ENCODE measurements at places on chromosomes 12 and 14. TPM values are rescaled to one million over a fixed set of nuclear protein-coding genes. Genes with fewer than 3 reads are reported as not detected.

DNA sequence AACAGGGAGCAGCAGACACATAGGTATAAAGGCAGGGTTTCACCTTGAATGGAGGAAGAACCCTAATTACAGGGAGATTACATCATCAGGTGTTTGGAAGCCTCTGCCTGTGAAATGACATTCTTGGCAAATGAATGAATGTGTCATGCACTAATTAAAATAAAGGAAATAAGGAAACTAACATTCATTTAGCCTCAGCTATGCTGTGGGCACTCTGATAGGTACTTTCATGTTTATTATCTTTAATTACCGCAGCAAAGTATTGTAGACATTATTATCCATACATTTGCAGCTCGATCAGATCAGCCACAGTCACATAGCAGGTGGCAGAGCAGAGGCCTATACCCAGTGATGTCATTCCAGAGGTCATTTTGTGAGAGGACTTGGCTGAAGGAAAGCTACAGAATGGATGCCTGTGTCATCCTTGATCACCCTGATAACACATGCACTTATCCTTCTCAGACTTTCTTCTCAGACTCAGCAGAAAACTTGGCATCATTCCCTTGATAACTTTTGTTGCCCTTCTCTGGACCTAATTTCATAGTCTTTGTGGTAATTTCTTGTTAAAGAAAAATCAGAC lies 18.4 kb downstream of the ZNF664 start:
- DNase-seq = no peak

GRCh38 chr14:54392131-54392859 lies 4.5 kb upstream of the CDKN3 start:
- DNase-seq = no peak

DNA sequence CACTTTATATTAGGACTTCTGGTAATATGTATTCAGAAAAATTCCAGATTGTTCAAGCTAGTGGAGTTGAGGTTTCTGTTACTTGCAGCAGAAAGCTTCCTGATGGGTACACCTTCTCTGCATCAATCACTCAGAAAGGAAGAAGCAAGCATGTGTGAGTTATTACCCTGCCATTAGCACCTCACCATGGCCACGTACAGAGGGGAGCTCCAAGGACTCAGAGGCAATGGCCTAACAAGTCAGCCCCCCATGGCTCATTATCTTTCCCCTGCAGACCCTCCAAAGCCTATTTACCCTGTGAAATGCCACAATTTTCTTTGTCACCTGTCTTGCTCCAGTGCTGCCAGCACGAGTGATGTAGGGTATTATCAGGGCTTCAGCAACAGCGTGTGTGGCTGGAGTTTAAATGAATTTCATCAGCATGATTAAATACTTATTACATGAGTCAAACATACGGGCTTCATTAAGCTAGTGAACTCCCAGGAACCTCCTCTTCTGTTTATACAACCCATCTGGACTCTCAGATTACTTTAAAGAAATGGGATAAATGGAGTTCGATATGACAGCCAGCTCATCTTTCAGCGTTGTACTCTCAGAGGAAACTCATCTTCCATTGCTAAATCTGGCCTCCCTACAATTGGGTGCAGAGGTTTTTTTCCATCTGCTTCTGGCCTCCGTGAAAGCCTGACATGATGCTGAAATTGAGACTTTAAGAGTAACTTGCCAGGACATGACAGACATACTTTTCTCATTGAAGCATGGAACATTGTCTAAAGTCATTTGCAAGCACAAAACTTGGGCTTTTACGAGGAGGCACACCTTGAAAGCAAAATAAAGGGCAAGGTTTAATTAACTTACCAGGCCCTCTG lies 135.9 kb downstream of the TMEM30B start:
- no peak for DNase-seq

GRCh38 chr12:101563212-101563611 lies 31.6 kb upstream of the MYBPC1 start:
- DNase-seq = no peak

DNA sequence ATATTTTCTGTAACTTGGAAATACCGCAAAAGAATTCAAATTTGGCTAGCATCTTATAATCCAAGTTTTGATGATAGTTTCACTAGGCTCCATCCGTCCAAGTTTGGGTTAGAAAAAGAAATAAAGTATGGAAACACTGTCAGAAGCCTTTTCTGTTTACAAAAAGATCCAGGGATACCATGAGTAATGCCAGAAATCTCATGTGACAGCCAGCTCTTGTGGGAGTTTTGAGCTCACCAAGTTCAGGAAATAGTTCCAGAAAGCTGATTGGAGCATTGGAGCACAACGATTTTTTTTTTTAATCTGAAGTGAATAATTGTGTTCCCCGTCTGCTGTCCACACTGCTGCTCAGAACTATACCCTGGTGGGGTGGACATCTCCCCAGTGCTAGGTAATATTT lies 229.7 kb upstream of the NPAS3 start:
- DNase-seq = no peak

DNA sequence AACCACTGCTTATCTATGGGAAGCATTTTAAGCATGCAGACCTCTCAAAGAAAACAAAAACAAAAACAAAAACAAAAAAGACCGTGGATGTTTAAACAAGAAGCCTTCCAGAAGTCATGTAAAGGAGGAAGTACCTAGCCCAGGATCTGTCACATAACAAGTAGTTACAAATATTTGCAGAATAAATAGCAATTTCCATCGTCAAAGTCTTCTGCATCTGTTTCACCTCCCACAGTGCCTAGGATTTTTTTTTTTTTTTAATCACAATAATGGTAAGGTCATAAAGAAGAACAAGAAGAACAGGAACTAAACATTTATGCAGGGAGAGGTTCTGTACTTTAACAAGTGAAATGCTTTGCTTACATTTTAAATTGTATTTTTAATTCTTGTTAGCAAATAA lies 2.4 kb upstream of the STXBP6 start:
- no peak for DNase-seq

DNA sequence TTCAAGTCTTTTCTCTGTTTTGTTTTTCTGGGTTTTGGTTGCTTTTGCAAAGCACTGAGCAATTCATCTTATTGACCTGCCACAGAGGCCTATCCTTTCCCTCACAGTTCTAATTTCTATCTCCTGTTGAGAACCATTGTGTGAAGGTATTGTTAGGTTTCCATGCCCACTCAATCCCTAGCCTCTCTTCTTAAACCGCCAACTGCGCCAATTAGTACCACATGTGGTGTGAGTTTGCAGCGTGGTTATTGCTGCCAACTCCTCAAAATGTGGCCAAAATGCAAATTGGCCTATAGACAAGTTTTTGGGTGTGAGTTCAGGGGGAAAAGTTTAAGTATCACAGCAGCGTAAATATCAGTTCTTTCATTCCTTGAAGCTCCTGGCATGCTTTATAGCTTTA lies 232.6 kb downstream of the FLRT2 start:
- DNase-seq = no peak

DNA sequence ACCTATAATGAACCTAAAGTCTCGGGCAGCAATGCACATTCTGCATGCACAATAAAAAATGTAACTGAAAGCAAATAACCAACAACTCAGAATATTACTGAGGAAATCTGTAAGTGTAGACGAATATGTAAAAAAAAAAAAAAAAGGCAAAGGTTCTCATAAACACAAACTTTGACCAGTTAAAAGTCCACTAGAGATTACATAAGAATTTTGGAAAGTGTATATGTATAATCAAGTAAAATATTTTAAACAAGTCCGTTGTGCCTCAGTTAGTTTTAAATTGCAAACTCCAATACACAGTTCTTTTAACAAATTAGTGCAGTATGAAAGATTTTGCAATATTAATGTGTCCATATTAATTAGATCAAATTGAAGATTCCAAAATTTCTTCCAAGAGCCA lies 35.3 kb upstream of the PAPOLA start:
- no peak for DNase-seq

The MTERF2 gene
- 19.9 TPM for total RNA-seq

The RESF1 gene
- 61.9 TPM for total RNA-seq

The OR6C6 gene
- not detected for total RNA-seq
